ENCODE measurements at places on chromosomes 3 and 15.

DNA sequence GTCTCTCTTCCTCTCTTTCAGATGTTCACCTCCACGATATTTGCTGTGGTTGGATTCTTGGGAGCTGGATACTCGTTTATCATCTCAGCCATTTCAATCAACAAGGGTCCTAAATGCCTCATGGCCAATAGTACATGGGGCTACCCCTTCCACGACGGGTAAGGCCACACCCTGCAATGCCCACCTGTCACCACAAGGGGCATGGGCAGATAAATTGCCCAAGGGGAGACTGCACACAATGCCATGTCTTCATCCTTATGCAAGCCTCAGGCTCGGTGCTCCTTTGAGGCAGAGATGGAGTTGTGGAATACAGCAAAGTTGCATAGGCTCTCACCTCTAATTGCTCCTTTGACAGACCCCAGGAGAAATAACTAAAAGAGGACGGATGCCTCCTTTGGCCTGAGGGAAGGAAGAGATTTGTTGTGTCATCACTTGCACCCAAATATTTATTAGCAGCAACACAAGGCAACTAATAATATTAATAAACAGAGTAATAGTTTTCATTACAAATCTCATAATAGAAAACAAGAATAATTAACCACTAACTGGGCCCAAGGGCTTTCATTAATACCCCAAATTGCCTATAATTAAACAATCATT, 13.2 kb downstream of the TM4SF4 start:
- no peak for DNase-seq

- no peak for DNase-seq
These were observed 34.4 kb downstream of the POC1A start for GRCh38 chr3:52119826-52120225.

- DNase-seq, result no peak
These were observed 13.2 kb upstream of the TMEM212 start for GRCh38 chr3:171829841-171830517.

- no peak for DNase-seq
These were observed 3.9 kb upstream of the PAK2 start for GRCh38 chr3:196735751-196736150.

DNA sequence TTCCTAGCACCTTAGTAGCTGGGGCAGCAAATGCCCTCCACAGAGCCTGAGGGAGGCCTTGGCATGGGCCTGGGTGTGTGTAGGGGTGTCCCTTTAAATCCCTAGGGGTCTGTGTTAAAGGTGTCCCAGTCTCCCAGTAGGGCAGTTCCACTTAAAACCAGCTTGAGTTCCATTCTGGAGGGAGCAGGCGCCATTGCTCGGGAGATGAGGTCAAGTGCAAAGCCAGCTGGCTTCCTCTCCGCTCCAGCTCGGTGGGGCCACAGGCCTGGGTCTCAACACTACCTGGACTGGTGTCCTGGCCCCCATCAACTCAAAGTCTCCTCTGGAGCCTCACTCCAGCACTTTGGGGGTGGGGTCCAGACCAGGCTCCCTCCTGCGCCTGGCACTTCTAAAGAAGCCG, 25.2 kb downstream of the FEM1B start:
- no peak for DNase-seq

GRCh38 chr15:94066046-94066445, 165.3 kb upstream of the MCTP2 start:
- no peak for DNase-seq

DNA sequence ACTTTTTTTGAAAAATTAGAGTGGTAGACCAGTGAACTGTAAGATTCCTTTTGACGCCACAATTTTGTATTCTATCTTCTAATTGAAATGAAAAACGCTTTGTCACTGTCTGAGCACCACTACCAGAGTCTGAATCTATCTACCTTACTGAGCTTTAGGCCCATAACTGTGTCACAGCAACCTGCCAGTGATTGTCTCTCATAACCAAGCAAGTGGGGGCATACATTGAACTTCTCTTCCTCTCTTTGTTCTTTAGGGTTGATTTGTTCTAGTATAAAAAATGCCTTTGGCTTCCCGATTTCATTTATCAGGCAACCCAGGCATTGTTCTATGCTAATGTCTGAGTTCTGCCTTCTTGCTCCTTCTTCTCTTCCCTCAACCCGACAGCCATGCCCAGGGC, 142.6 kb downstream of the BBX start:
- DNase-seq, result no peak

- DNase-seq, result no peak
These were observed 224.2 kb downstream of the MINAR1 start for GRCh38 chr15:79656151-79657000.

GRCh38 chr15:87682527-87682926, 574.0 kb downstream of the NTRK3 start:
- no peak for DNase-seq

GRCh38 chr3:146701246-146701645, 96.1 kb upstream of the PLSCR5 start:
- no peak for DNase-seq

DNA sequence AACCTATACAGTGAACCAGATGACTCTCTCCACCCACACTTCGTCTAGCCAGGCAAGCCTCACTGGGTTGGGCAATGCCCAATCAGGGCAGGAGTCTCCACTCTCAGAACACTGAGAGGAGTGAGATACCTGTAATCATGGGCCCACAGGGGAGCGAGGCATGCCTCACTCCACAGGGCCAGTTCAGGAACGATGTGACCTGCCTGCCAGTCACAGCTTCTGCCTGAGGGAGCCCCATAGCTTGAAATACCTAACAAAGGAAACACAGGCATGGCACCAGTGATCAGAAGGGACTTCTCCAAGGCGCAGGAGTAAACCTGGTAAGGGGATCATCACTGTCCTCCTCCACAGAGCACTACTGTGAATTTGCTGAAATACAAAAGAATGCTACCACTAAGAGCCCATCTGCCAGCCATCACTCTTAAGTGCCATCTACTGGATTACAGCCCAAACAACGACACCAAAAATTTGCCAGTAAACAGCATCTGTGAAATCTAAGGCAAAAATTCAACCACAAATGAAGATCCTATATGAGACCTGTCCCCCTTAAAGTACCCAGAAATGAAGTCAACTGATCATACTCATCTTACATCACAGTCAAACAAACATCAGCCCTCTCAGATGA, 689.9 kb upstream of the SEMA6D start:
- DNase-seq, result no peak

DNA sequence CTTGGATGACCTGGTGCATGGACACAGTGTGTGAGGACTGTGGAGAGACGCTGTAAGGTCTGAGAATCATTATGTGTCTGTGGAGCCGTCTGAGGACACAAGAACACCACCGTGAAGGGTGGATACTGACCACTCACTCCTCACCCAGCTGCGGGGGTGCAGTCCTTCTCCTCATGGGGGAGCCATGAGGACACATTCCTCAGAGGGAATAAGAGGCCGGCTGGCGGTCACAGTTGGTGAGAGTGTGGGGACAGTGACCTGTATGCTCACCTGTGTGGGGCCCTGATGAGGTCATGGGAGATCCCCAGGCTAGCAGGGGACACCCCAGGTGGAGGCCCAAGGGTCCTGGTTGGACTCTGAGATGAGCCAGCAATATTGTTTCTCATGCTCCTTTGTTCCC, 2.5 kb upstream of the TRPM1 start:
- DNase-seq, result no peak

DNA sequence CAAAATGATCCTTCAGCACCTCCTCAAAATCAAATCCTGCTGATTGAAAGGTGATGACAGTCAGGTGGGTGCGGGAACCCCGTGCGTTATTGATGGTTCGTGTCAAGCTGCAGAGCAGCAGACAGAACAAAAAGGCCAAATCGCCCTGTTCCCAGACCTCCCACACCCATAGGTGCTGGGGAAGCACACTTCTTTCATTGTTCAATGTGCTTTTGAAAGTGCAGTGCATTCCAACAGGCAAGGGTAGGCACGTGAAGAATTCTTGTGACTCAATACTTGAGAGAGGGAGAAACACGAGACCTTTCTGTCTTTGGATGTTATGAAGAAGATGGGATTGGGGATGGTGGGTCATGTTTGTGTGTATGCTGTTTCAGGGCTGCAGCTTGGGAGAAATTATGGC, 514.0 kb downstream of the MCTP2 start:
- DNase-seq, result no peak

- DNase-seq, result no peak
These were observed 540.2 kb downstream of the NAALADL2 start for GRCh38 chr3:175399156-175399840.

DNA sequence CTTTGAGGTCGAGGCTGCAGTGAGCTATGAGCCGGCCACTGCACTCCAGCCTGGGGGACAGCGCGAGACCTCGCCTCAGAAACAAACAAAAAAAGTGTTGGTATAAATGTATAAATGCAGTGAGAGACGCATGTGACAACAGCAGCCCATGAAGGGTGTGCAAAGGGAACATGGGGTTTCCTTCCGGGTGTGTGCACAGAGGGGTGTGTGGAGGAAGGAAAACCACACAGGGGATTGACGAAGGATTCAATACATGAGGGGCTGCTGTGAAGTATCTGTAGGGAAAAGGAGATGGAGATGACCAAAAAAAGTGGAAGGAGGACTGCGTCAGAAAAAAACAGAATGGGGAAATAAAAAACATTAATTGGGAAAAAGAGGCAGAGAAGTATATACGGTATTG, 1.1 kb downstream of the MTFMT start:
- no peak for DNase-seq

- DNase-seq, result no peak
These were observed 383.6 kb upstream of the SEMA6D start for GRCh38 chr15:47333734-47334133.

- no peak for DNase-seq
These were observed 20.9 kb downstream of the PDE8A start for GRCh38 chr15:85002517-85002916.

GRCh38 chr15:96365781-96366525, 35.5 kb downstream of the NR2F2 start:
- no peak for DNase-seq

- DNase-seq, result no peak
These were observed 827 bp downstream of the PLCB2 start for GRCh38 chr15:40306908-40307307.

DNA sequence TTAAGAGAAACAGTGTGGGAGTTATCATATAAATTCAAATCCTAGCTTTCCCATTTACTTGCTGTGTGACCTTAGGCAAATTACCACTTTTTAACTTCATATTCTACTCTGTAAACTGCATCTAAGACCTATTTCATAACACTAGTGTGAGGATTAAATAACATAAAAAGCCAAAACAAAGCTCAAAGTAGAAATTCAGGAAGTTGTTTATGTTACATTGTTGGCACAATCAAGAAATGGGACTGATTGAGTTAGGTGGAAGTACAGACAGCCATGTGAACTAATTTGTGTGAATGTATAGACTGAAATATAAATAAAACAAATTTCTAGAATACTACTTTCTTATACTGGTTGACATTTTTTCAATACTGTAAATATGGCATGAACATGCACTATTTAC, 131.7 kb downstream of the STAG1 start:
- DNase-seq, result no peak

Data from BJ (cell line).